ENCODE measurements at places on chromosomes 5 and 9.
A peak's percentile ranks its signal among the peaks of the same experiment; 100 is the strongest.

DNA sequence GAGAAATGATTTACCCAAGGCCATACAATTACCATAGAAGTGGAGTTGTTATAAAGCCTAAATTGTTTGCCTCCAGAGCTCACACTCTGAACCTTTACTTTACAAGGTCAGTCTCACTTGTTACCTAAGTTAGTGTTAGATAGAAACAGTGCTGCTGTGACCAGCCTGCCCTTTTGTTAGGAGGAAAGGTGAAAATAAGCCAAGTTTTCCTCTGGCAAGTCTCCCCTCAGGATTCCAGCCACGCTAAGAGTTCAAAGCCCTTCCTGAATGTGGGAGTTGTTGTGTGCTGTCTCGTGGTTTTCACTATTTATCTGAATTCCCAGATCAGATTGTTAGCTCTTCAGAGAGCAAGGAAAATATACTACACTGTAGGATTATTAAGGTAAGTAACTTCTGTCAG is 260.0 kb downstream of the SGCD start:
- no peak for DNase-seq

GRCh38 chr5:77337686-77338085 is 127.2 kb downstream of the PDE8B start:
- DNase-seq: no peak

DNA sequence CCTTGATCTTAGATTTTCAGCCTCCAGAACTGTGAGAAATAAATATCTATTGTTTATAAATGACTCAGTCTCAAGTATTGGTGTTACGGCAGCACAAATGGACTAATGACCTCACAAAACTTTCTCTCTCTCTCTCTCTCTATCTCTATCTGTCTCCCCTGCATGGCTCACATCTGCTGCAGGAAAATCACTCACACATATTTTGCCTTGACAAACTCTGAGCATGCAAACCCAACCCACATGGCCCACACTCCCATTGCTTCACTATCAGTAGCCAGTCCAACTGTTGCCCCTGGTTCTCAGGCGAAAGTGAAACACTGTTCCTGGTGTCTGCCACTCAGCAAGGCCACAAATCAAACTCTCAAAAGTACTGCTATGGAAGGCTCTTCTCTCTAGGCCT is 66.4 kb upstream of the PIK3R1 start:
- DNase-seq: no peak

- DNase-seq: no peak
These were observed 187.9 kb upstream of the EGFLAM start for GRCh38 chr5:38070304-38070950.

DNA sequence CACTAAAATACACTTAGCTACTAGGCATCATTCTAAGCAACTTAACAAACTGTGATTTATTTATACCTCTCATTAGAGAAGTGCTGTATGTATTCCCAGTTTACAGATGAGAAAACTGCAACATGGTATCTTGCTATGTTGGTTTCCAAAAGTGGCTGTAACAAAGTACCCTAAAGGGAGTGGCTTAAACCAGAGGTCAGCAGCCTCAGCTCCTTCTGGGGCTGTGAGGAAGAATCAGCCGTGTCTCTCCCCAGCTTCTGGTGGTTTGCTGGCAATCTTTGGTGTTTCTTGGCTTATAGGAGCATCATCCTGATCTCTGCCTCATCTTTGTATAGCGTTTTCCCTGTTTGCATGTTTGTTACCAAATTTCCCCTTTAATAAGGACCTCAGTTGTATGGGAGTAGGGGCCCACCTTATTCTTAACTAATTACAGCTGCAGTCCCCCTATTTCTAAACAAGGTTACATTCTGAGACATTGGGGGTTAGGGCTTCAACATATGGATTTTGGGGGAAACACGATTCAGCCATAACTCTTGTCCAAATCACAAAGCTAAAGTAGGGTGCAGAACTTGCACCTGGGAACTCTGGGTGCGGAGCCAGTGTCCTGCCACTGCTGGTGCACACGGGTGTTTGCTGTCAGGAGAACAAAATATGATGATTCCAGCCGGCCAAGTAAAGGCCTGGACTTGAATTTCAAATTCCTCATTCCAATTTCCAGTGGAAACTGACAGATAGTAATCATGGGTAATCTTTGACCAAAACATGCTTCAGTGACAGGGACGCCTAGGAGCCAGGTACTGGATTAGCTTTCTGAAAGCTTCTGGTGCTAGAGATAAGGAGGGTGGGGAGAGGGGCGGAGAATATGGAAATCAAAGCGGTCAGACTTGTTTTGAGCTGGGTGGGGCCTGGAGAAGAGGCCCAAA is 43.3 kb downstream of the RAI14 start:
- DNase-seq: no peak

- DNase-seq: peak; percentile 47
These were observed 82.3 kb downstream of the DAPK1 start for GRCh38 chr9:87579781-87580541.

GRCh38 chr5:149060325-149060724 is 2.5 kb downstream of the SH3TC2 start:
- DNase-seq: peak; percentile 27

DNA sequence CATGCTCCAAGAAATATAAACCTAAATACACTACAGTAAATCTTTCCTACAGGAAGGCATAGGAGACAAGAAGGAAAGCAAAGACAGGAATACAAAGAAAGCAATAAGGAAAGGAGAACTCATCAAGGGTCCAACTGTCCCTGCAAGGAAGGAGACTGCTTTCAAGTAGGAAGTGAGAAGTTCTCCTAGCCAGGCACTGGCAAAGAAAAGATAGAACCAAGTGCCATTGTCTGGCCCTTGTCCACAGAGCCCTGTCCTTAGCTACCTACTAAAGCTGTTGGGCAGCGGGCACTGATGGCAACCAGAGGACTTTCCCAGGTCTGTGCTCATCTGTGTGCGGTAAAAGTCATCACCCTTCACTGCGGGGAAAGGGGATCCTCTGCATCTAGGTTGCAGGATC is 108.2 kb downstream of the KLHL3 start:
- no peak for DNase-seq

DNA sequence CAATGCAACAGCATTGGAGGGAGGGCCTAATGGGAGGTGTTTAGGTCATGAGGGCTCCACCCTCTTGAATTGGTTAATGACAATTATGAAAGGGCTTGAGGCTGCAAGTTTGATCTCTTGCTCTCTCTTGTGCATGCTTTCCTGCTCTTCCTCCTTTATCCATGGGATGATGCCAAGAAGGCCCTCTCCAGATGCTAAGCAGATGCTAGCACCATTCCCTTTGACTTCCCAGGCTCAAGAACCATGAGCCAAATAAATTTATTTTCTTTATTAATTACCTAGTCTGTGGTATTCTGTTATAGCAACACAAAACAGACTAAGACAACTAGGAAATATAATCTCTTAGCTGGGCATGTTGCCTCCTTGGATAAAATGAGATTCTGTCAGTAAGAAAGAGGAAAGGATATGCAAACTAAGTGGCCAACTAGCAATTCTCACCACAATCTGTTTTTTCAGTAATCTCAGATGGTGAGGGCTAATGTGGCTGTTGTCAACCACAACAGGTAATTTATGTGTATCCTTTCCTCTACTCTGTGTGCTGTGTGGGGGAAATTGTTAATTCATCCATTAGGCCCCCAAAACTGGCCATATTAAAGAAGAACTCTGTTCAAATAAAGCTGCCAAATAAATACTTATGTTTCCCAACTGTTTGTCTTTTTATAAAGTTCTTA is 269.1 kb upstream of the CD180 start:
- DNase-seq: no peak

DNA sequence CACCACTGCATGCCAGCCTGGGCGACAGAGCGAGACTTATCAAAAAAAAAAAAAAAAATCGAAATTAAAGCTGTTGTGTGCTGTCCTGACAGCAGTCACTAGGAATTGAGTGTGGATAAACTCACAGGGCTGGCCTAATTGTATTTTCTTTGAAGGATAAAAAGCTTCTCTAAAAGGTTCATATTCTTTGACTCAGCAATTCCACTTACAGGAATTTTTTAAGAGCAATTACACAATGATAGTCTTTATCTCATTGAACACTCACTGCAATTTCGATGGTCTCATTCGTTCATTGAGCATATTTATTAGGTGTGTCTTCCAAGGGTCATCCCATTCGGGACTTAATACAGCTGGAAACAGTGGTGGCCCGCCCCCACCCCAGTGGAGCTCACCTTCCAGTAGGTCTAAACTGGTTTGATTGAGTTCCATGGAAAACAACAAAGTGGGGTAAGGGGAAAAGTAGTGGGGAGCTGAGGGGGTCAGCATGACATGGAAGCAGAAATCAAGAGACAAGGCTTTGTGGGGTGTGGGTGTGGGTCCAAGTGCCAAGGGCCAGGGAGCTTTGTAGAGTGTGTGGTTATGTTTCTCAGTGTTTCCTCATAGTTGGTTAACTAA is 6.7 kb downstream of the CDK9 start:
- no peak for DNase-seq

DNA sequence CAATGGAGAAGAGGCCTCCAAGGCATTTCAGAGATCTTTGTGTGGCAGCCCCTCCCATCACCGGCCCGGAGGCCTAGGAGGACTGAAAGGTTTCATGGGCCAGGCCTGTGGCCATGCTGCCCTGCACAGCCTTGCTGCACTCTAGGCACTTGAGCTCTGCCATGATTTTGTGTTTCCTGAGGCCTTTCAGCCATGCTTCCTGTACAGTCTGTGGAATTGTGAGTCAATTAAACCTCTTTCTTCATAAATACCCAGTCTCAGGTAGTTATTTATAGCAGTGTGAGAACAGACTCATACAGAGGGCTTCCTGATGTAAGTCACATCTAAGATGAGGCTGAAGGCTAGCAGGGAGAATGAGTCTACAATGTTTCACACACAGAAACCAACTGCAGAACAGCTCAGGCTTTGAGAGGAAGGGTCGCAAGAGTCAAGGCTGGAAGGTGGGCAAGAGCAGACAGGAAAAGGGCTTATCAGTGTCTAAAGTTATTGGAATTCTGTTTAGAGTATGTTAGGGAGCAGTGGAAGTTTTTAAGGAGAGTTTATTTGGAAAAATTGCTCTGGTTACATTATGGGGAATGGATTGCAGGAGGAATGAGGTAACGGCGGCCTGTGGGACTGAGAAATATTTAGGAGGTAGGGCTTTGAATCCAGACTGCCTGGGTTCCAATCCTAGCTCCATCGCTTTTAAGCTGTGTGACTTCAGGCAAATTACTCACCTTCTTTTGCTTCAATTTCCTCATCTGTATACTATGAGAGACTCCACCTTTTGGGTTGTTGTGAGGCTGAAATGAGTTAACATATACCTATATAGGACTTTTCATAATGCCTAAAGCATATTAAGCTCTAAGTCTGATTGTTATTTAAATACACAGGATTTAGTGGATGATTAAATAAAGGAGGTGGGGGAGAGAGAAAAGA is 291.2 kb downstream of the CWC27 start:
- peak; percentile 3 for DNase-seq

GRCh38 chr9:112532427-112532826 is 45.8 kb downstream of the KIAA1958 start:
- DNase-seq: no peak

- no peak for DNase-seq
These were observed 74.0 kb upstream of the PITX1 start for GRCh38 chr5:135107986-135108385.

DNA sequence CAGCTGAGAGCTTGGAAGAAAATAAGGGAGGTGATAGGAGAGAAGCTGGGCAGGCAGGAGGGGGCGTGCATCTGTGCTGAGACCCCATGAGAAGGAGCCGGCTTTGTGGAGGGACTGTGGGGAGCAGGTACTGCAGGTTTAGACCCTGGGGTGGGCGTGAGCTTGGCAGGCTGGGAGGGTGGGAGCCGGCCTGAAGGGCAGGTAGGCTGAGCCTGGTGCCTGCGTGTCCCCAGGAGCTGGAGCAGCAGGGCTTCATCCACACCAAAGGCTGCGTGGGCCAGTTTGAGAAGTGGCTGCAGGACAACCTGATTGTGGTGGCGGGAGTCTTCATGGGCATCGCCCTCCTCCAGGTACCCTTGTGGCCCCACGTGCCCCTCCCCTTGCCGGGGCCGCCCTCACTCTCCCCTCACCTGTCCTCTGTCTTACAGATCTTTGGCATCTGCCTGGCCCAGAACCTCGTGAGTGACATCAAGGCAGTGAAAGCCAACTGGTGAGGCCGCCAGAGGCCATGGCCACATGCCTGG is 9.2 kb downstream of the TSPAN17 start:
- no peak for DNase-seq

DNA sequence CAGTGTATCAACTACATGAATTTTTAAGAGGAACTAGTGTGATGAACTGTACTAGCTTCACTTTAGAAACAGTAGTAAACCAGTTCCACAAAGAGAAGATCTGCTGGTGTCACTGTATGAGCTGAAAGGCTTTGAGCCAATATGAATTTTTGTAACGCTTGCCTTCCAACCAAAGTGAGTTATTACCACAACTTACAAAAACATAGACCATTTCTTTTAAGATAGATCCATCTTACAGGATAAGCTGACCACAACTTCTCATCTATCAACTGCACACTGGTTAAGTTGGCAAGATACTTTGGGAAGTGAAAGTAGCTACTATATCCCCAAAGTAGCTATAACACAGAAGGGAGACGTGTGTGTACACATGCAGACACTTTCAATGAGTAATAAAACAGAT is 849.6 kb upstream of the DMAC1 start:
- DNase-seq: no peak

- no peak for DNase-seq
These were observed 3.2 kb upstream of the SMIM23 start for GRCh38 chr5:171782332-171782966.

- DNase-seq: no peak
These were observed 90.1 kb downstream of the RFX3 start for GRCh38 chr9:3435732-3436131.

DNA sequence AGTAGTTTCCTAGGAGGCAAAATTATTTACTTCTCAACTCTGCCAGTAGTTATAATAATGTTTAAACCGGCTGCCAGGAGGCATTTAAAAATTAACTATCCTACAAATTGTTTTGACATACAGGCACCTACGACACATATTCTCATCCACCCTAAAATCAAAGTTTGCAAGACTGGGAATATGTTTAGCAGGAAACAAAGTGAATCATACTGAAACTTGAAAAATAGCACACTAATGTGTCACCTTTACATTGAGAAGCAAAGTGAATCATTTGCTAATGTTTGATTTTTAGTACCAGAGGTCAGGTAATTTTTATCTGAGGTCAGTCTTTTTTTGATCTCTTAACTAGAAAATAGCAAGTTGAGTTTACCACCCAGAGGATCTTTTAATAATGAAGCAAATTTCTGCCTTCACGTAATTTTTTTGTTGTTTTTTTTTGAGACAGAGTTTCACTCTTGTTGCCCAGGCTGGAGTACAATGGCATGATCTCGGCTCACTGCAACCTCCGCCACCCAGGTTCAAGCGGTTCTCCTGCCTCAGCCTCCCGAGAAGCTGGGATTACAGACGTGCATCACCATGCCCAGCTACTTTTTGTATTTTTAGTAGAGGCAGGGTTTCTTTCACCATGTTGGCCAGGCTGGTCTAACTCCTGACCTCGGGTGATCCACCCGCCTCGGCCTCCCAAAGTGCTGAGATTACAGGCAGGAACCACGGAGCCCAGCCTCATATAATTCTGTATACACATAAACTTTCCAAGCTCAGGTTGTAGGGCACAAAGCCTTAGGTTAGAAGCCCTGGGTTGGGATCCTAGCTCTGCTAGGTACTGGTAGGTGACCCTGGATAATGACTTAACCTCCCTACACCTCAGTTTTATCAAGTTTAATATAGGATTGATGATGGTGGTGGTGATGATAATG is 124.3 kb downstream of the UGCG start:
- peak; percentile 99 for DNase-seq
